ENCODE measurements at places on chromosomes 2 and 18. TPM values are rescaled to one million over a fixed set of nuclear protein-coding genes. Genes with fewer than 3 reads are reported as not detected.

DNA sequence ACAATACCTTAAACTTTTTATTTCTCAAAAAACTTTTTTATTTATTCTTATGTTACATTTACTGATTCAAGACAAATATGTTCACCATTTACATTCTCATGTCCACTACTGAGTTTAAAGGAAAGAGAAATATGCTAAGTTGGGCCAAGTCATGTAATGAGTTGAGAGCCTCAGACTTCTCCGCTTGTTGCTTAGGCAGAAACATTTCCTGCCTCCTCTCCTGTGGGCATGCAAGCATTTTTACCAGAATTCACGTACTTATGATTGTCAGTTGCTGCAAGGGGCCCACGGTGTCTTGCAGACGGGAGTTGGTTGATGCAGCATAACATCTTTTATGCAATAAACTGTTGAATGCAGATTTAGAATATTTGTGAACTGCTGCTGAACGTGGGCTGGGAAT lies 51.8 kb downstream of the MYO1B start:
- DNase-seq = no peak

DNA sequence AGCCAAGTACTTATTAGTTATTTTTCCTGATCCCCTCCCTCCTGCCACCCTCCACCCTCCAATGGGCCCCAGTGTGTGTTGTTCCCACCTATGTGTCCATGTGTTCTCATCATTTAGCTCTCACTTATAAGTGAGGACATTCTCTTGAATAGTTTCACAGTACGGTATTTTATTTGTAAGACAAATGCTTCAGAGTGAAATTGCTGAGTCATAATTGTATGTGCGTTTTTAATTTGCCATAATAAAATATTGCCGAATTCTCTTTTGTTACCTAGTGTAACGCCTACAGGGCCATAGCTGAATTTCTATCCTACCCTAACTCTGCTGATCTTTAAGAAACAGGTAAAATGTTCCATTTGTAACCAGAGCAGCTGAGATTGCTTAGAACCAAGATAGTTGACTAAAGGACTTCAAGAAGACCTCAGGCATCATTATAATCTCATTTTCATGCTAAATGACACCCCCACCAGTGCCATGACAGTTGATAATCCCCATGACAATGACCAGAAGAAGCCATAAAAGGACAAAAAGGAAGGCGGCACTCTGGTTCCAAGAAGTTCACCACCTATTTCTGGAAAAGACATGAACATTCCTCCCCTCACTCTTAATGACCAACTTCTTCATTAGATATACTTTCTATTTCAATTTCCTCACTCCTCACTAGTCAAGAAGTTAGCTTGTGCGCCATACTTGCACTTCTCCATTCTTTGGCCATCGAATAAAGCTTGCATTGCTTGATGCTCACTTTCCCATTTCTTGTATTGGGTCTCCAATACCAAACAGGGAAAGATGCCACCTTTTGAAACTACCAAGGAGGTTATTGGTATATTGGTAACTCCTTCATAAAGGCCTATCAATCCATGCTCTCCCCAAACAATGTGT lies 18.4 kb downstream of the SCN9A start:
- no peak for DNase-seq

- DNase-seq = peak; percentile 7
Measured at GRCh38 chr2:233430081-233430480, 75.8 kb downstream of the DGKD start.

- DNase-seq = no peak
Measured at GRCh38 chr2:58788402-58788801, 547.3 kb upstream of the FANCL start.

DNA sequence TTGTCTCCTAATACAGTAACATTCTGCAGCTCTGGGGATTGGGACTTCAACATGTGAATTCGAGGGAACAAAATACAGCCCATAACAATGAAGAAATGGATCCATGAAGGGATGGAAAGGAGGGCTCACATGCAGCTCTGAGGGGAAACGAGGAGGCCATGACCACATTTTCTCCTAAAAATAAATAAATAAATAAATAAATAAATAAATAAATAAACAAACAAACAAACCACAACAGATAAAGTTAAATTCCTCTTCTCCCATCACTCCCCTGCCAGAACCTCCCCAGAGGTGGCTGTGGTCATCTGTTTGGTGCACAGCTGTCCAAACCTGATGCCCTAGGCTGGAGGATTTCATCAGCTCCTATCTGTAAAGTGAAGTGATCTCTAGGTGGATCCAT lies 42.7 kb downstream of the MAL start:
- no peak for DNase-seq

- DNase-seq = no peak
Measured at GRCh38 chr18:74532511-74533025, 1.7 kb upstream of the CNDP1 start.

DNA sequence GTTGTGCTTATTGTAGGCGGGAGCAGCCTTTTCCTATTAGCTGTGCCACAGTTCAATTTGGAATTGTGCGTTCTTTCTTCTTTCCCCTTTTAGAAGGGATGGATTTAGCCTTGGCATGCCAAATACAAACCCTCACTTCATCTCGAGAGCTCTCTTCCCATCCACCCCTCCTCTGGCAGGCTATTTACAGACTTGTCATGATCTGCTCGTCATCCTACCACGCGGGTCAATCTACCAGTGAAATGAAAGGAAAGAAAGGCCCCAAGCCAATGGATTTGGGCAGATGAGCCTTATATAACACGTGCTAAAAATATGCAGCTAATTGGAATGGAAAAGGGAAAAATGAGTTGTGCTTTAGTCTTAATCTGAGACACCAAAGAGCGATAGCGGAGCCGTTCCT lies 277.5 kb downstream of the PRKCE start:
- no peak for DNase-seq

DNA sequence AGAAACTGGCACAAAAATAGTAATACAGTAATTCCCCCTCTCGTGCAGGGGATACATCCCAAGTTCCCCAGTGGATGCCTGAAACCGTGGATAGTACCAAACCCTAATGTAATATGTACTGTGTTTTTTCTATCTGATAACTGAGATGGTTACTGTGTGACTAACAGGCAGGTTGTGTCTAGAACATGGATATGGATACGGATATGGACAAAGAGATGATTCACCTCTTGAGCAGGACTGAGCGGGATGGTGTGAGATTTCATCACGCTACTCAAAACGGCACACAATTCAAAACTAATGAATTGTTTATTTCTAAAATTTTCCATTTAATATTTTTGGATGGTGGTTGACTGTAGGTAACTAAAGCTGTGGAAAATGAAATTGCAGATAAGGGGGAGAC lies 3.4 kb downstream of the MBD1 start:
- DNase-seq = no peak

DNA sequence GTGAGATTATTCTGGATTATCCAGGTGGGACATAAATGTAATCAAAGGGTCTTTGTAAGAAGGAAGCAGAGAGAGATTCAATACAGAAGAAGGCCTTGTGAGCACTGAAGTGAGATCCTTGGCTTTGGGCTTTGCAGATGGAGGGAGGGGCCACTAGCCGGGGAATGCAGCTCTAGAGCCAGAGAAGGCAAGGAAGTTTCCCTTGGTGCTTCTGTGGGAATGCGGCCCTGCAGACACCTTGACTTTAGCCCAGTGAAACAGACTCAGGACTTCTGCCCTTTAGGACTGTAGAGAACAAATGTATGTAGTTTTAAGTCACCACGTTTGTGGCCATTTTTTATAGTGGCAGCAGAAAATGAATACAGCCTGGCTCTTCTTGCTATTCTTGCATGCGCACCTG lies 8.1 kb downstream of the NEU2 start:
- no peak for DNase-seq

- no peak for DNase-seq
Measured at GRCh38 chr2:174797781-174798276, 33.6 kb upstream of the CHRNA1 start.

GRCh38 chr2:225041851-225042799 lies at the start of gene DOCK10:
Gene DOCK10 (minus strand): TSS chr2:225042468. CDS start chr2:225042374, 94 bp downstream.
- no peak for DNase-seq

- no peak for DNase-seq
Measured at GRCh38 chr2:56522605-56523089, 338.9 kb downstream of the CCDC85A start.

DNA sequence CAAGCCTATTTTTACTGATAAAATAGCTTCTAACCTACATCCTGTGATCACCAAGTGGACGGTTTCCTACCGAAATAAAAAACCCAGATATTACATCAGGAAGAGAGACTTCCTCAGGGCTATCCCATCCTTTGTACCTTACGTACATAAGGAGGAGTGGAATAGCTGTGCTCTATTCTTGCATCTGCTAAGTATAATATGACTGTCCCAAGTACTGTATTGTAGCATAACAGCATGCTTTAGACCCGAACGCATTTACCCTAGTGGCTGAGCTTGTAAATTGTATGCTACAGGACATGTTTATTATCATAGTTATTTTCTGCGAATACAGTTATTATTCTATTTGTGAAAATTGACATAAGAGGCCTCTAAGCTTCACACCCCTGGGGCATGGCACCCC lies 302.4 kb downstream of the CLIP4 start:
- DNase-seq = no peak

GRCh38 chr2:64880193-64880951 lies 108.8 kb upstream of the SLC1A4 start:
- DNase-seq = no peak

DNA sequence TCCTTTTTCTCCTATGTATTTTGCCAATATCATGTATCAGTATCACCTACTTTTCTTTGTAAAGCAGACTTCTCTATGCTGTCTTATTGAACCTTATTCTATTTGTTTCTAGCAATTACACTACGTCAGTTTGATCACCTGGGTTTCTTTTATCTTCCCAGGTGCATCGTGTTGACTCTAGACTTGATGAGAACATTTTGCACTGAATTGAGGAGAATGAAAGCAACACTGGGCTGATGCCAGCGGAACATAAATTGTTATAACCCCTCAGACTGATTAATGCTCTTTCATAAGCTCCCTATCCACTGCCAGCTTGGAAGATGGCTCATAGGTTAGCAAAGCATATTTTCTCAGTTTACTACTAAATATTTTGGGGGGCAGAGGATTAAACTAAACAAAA lies 140.6 kb downstream of the EPHA4 start:
- DNase-seq = no peak

- no peak for DNase-seq
Measured at GRCh38 chr2:211113334-211114175, 557.2 kb downstream of the CPS1 start.

- no peak for DNase-seq
Measured at GRCh38 chr2:86372641-86373502, 35.4 kb upstream of the REEP1 start.

The DYNAP gene
- polyA plus RNA-seq = 0.07 TPM

The CYP1B1 gene
- 1.6 TPM for polyA plus RNA-seq

The C1GALT1C1L gene
- 0.28 TPM for polyA plus RNA-seq

The UGGT1 gene
- 30.9 TPM for polyA plus RNA-seq

The RHBDD1 gene
- 22.1 TPM for polyA plus RNA-seq

The INO80D gene
- 6.4 TPM for polyA plus RNA-seq

The EFHD1 gene
- not detected for polyA plus RNA-seq

The ASB18 gene
- not detected for polyA plus RNA-seq

The CCDC74A gene
- 3.7 TPM for polyA plus RNA-seq

The C2orf80 gene
- polyA plus RNA-seq = not detected

The ABCG5 gene
- not detected for polyA plus RNA-seq

The C2orf66 gene
- 0.32 TPM for polyA plus RNA-seq

The ARHGEF33 gene
- polyA plus RNA-seq = 0.09 TPM

Data from keratinocyte (primary cell).